Renal cortex interstitium (tissue), 15 donors: ENCODE measurements at places on chromosomes 2 and 18. TPM values are rescaled to one million over a fixed set of nuclear protein-coding genes. Genes with fewer than 3 reads are reported as not detected.

DNA sequence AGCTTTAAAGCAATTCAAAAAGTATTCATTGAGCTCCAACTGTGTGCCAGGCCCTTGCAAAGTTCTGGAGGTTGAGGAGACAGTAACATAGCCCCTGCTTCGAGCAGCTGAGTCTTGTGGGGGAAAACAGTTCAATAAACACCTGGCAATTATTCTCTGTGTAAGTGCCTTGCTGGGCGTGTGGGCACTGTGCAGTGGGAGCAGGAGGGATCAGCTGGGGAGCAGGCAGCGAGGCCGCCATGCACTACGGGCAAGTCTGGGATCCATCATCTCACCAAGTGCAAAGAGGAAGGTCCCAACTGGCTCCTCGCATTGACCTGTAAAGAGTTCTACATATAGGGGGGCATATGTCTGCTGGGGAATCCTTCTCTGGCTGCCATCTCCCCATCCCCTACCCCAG lies 342.2 kb upstream of the HS6ST1 start:
- no peak for DNase-seq

DNA sequence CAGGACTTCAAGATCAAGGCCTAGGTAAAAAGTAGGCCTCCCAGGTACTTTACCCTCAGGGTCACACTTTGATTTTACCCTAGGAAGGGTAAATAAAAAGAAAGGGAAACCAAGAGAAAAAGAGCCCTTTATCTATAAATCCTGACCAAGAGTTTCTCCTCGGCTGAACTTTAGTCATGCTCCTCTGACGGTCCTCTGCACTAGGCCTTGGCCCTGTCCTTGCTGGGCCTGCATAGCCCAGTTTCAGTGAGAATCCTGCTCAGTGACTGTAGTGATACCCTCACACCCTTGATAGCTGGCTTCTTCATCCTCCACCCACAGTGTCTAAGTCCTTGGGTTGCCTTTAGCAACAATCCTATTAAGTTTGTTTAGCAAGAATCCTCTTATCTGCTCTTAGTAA lies 20.5 kb upstream of the ITSN2 start:
- no peak for DNase-seq

- no peak for DNase-seq
Measured at GRCh38 chr2:96548558-96549465, 12.3 kb downstream of the ARID5A start.

GRCh38 chr2:187509667-187510417 lies 44.4 kb downstream of the TFPI start:
- DNase-seq: no peak

- peak; percentile 74 for DNase-seq
Measured at GRCh38 chr18:33201509-33201926, 239.0 kb downstream of the CCDC178 start.

DNA sequence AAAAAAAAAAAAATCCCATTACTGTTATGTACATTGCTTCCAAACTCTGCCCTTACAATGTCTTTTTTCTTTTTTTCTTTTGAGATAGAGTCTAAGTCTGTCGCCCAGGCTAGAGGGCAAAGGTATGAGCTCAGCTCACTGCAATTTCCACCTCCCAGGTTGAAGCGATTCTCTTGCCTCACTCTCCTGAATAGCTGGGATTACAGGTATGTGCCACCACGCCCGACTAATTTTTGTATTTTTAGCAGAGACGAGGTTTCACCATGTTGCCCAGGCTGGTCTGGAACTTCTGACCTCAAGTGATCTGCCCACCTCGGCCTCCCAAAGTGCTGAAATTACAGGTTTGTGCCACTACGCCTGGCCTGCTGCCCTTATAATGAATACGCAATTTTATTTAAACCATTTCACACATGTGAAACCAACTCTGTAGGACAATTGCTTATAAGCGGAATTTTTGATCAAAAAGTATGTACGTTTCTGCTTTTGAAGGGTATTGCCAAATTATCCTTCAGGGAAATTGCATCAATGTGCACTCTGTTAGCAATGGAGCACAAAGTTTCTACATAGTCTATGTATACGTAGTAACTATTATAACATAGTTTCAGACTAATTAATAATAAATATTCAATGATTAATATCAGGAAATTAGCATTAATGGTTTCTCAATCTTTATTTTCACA lies 55.7 kb upstream of the ACTR3 start:
- DNase-seq: no peak

DNA sequence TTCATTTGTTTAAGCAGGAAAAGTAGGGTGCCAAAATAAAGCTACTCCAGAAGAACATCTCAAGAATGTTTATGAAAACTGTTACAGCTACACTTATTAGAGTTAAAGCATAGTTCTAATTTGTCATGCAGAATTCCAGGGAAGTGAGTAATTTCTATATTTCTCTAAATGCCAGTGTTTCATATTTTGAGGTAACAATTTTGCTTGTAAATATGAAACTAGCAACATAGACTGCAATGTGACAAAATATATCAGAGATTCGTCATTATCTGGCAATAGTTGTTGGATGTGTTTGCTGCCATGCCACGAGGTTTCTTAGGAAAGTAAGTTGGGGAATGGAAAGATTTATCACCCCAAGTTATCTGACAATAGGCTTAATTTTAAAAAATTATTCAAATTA lies 424.1 kb upstream of the ZEB2 start:
- DNase-seq: no peak

GRCh38 chr2:31079665-31080064 lies 58.6 kb downstream of the GALNT14 start:
- DNase-seq: no peak

DNA sequence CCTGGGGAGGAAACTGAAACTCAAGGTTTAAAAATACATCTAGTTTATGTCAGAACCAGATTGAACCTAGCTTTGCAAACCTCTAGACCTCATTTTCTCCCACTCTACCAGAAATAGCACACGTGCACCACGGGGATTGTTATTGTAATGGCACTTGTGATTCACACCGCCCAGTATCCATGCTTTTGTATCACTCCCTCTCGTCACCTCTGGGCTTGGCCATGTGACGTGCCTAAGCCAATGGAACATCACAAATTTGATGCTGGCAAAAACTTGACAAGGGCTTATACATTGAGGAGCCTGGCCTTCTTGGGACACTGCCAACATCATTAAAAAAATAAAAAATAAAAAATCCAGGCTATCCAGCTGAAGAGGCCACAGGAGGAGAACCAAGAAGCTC lies 495.8 kb upstream of the POU3F3 start:
- no peak for DNase-seq

Gene CGREF1
- 7.4 TPM for polyA plus RNA-seq

Gene TMEM37
- 54.9 TPM for polyA plus RNA-seq

Gene ANKRD23
- polyA plus RNA-seq: 3.4 TPM
